ENCODE measurements at places on chromosomes 11 and 22.
A peak's percentile ranks its signal among the peaks of the same experiment; 100 is the strongest.

- DNase-seq: no peak
These were observed 188.5 kb upstream of the CARD18 start for GRCh38 chr11:105328061-105328460.

DNA sequence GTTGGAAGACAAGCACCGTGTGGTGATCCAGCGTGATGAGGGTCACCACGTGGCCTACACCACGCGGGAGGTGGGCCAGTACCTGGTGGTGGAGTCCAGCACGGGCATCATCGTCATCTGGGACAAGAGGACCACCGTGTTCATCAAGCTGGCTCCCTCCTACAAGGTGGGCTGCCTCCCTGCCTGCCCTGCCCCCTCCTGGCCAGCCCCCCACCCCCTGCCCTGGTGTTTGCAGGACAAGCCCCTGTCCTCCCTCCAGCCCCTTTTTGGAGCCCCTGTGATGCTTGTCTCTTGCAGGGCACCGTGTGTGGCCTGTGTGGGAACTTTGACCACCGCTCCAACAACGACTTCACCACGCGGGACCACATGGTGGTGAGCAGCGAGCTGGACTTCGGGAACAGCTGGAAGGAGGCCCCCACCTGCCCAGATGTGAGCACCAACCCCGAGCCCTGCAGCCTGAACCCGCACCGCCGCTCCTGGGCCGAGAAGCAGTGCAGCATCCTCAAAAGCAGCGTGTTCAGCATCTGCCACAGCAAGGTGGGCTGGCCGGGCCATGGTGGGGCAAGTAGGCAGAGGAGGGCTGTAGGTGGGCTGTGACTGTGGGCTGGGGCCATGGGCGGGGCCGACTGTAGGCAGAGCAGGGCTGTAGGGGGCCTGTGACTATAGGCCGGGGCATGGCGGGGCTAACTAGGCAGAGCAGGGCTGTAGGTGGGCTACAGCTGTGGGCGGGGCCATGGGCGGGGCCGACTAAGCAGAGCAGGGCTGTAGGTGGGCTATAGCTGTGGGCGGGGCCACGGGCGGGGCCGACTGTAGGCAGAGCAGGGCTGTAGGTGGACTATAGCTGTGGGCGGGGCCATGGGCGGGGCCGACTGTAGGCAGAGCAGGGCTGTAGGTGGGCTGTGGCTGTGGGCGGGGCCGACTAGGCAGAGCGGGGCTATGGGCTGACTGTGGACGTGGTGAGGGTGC, 13.6 kb downstream of the MUC2 start:
- DNase-seq: no peak

- no peak for DNase-seq
These were observed 7.9 kb upstream of the ADORA2A start for GRCh38 chr22:24419475-24419850.

DNA sequence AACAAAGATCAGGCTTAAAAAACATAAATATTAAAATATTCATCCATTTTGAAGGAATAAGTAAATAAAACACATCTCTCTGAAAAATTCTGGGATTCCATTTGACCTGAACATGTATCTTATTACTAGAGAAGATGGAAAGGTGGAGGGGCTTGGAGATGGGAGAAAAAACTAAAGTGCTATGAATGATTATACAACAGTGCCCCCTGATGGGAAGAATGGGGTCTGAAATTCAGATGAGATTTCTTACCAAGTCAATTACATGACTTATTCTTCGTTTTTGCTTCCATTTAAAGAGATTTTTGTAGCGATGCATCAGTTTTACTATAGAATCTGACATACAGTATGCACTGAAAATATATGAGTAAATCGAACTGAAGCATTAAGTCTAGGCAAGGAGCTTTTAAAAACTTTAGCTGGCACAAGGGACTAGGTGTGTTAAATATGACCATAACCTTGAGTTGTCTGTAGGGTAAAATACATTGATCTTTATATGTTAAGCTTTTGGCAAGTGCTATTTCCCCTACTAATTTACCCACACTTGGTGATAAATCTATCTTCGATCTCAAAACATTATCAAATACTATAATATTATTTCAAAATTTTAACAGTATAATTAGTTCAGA, 718.8 kb downstream of the CNTN5 start:
- DNase-seq: no peak

GRCh38 chr22:48717883-48718817, 1109.5 kb downstream of the BRD1 start:
- DNase-seq: no peak

DNA sequence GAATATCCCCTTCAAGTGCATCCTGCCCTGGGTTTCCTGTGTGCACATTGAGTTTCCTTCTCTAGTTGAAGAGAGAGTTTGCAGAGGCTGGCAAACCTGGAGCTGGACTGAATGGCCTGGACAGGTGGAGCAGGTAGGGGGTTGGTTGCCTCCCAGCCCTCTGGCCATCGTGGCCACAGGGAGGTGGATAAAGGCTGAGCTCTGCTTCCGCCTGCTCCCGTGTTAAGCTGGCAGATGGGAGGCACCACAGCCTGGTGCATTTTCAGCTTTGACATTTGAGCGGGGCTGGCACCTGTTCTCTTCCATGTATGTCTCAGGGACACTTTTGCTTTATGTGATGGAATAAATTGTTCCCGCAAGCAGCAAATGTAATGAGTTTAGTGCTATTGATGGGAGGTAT, 11.1 kb downstream of the MICAL2 start:
- no peak for DNase-seq

DNA sequence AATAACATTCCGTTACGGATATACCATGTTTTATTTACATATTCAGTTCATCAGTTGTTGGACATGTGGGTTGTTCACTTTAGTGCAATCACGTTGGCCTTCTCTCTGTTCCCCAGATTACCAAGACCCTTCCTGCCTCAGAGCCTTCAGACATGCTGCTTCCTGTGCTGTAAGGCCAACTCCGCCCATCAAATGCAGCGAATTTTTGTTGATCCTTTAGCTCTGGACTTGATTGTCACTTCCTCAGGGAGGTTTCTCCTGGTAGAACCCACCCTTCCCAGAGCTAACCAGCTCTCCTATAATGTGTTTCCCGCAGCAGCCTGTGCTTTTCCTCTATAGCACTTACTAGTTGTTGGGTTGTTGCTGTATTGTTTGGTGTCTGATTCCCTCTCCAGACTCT, 39.4 kb downstream of the SWAP70 start:
- no peak for DNase-seq

GRCh38 chr11:132920451-132921096, 611.7 kb downstream of the OPCML start:
- DNase-seq: no peak

GRCh38 chr11:73623686-73624085, 22.7 kb upstream of the PLEKHB1 start:
- no peak for DNase-seq

DNA sequence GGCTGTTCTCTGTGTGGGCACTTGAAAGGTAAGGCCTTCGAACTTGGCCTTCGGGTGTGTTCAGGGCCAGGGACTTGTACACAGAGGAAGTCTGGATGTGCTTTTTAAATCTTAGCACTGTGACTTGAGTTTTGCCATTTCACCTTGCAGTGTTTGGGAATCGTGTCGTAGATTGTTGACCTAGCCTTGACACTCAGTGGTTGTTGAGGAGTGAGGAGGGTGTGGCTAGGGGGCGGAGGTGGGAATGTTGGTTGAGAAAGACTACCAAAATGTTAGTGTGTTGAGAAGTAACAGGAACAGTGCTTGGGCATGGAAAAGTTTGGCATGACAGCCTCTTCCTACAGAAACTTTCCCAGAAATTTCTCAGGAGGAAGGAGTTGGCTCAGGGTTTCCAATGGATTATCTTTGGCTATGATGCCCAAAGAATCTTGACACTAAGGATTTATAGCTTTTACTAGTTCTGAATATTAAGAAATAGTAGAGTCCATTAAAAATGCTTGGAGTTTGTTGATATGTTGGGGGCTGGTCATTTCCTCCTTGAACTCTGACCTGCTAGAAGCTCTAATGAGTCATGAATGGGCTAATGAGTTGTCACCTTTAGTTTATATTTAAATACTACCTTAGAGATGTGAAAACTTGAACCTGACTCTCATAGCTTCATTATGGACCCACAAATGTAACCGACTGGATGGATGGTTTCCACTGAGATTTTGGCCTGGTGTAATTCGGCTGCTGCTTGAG, 40.6 kb downstream of the BARX2 start:
- DNase-seq: no peak

DNA sequence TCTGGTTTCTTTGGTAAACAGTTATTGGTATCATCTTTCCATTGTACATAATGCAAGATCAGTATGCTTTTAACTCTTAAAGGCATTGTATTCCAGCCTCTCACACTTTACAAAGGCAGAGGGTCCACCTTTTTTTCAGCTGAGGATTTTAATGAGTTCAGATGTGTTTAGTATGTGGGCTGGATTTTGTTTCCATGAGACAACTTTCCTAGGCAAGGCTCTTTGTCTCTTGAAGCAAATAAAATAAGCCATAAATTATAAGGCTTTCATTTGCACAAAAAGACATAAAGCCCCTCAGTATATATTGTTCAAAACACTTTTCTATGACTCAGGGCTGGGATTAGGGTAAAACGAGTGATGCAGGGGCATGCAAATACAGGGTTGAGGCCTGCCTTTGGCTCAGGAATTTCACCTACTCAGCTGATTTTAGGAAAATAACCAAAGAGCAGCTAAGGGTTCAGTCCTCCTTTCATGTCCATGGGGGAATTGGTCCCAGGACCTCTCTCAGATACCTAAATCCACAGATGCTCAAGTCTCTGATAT, 7.6 kb downstream of the MMP20 start:
- no peak for DNase-seq

- no peak for DNase-seq
These were observed 5.9 kb upstream of the OR52L1 start for GRCh38 chr11:5992604-5993251.

- no peak for DNase-seq
These were observed 159.6 kb upstream of the E2F8 start for GRCh38 chr11:19400296-19400695.

GRCh38 chr22:44179989-44180705, 578 bp upstream of the PARVG start:
- no peak for DNase-seq

DNA sequence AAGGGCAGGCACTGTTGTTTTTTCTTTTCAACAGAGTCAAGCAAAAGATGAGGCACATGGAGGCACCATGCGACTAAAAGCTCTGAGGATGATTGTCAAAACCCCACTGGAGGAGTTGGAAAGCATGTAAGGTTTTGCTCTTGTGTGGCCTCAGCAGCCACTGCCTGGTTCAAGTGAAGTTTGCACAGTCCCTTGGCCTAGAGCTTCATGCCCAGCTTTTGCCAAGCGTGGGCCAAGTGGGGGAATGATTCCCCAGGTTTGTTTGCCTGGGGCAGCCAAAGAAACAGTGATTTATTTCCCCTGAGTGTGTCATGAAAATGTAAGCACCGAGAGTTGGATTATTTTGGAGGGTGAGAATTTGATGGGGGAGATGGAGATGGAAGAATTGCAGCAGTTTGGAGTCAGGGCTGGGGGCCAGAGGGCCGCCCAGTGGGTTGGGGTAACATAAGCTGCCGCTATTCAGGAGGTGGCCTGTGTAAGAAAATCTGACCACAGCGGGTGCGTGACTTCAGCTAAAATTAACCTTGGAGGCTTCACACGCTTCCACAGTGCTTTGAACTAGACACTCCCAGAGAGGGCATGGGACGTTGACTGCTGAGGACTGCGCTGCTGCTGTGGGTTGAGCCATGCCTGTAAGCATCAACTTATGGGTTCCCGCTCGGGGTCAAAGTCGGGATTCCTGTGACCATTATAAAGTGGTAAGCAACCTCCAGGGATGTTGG, 100.7 kb downstream of the NAV2 start:
- DNase-seq: no peak

GRCh38 chr22:39773976-39774539, 119.5 kb downstream of the ENTHD1 start:
- no peak for DNase-seq

DNA sequence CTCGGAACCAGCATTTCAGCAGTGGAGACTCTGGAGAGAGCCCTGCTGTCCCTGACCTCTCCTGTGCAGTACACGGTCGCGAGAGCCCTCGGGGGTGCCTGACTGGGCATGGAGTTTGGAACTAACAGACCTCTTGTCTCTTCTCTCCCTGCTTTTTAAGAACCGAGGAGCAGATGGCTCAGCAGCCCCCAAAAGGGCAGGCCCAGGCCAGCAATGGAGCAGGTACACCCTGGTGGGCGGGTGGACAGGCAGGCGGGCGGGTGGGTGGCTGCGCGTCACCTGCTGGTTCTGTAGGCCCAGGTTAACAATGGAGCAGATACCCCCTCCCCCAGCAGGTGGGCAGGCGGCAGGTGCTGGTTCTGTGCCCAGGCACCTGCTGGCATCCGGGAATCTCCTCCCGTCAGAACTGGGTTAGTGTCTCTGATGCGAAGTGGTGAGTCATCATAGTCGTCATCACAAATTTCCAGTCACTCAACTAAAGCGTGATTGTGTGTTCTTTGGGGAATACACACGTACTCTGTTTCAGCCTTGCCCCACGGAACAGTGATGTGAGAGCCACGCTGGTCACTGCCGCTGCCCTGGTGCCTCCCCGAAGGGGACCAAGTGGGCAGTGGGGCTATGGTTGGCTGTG, 41.1 kb downstream of the GRAMD4 start:
- DNase-seq: no peak

- DNase-seq: peak; percentile 39
These were observed at the start of gene AHNAK for GRCh38 chr11:62546244-62546928. AHNAK (minus strand) TSS chr11:62546806; CDS start chr11:62536098, 10,708 bp downstream.

DNA sequence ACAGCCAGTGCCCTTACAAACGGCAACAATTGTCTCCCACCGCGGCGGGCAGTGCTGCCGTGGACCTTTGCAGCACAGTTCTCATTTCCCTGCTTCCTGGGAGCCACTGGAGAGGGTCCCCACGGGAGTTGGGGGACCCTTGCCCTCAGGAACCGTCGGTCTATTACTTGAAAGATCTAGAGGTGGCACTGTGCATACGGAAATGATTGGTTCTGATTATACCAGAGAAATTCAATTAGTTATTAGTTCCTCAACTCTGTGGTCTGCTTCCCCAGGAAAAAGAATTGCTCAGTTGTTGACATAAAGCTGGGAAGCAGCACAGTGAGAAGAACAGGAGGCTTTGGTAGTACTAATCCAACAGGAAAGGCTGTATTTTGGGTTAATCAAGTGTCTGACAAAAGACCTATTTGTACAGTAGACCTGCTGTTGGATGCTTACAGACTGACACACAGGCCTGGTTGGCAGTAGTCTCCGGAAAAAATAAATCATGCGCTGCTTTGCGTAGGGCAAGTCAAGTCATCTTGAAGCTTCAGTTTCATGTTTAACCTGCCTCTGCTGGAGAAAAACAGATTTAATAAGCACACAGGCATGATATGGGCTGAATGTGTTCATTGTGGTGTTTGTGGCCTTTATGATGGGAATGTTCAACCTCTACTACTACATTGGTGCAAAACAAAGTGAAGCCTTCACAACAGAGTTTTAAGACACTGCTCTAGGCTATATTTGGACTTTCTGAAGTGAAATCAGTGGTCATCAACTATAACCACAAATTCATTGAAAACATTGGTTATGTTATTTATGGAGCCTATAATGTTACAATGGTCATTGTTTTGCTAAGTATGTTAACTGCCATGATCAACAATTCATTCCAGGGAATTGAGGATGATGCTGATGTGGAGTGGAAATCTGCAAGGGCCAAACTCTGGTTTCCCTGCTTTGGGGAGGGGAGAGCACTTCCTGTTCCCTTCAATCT, 54.6 kb upstream of the SC5D start:
- no peak for DNase-seq

DNA sequence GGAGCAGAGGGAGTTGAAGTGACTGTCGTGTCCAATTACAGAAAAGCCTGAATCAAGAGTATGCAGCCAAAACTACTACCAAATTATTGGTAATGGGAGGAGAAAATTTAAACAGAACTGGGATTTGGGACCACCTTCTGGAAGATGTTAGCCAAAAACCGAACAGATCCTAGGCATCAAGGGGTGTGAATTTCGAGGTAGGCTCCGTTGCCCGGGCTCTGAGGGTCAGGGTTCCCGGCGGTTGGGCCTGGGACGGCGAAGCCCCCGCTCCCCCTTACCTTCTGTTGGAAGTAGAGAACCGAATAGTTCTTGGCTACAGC, 313 bp downstream of the PRCP start:
- no peak for DNase-seq

Data from bone marrow (tissue), 2 donors.